ENCODE measurements at places on chromosomes 2 and 18.

GRCh38 chr2:232265329-232265728, 113.2 kb upstream of the ALPP start:
- no peak for DNase-seq

DNA sequence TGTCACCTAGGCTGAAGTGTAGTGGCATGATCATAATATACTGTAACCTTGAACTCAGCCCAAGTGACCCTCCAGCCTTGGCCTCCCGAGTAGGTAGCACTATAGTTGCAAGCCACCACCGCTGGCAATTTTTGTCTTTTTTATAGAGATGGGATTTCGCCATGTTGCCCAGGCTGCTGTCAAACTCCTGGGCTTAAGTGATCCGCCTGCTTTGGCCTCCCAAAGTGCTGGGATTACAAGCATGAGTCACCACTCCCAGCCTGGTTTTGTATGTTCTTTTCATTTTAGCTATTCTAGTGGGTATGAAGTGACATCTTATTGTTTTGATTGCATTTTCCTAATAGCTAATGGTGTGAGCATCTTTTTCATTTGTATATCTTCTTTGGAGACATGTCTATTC, 11.3 kb upstream of the EXOC6B start:
- no peak for DNase-seq

DNA sequence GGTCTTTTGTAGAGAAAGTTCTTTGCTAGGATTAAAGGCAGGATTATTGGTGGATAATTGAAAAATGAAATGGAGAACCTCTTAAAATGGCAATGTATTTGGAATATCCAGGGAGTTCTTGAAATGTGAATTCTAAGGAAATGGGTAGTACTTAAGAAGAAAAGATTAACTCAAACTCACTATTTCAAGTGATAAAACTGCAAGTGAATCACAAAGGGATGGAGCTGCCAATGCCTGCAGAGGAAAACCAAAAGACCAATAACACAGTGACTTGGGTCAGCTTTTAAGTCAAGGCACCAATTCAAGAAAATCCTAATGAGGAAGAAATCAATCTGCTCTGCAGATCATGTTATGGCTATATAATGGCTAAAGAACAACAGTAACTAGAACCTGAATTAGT, 67.6 kb upstream of the ETAA1 start:
- DNase-seq = no peak

- no peak for DNase-seq
Observed at GRCh38 chr18:12516049-12516630, 108.4 kb downstream of the PRELID3A start.

- DNase-seq = no peak
Observed at GRCh38 chr2:42932271-42933151, 140.1 kb upstream of the HAAO start.

- DNase-seq = no peak
Observed at GRCh38 chr2:142805244-142805643, 72.2 kb upstream of the KYNU start.

- DNase-seq = no peak
Observed at GRCh38 chr2:18991177-18992168, 366.9 kb downstream of the OSR1 start.

- DNase-seq = no peak
Observed at GRCh38 chr2:8987410-8987809, 16.1 kb downstream of the MBOAT2 start.

Data from activated CD4-positive, alpha-beta T cell treated with anti-CD3 and anti-CD28 coated beads, Interleukin-2, Interleukin-4, amounts not matched to agents 100 ng/mL and 50 ng/mL, durations not matched to agents 16 hours and 8 hours (primary cell).